ENCODE measurements at places on chromosomes 1 and 21.

GRCh38 chr1:160618763-160619274 is 28.0 kb downstream of the SLAMF1 start:
- DNase-seq = no peak

DNA sequence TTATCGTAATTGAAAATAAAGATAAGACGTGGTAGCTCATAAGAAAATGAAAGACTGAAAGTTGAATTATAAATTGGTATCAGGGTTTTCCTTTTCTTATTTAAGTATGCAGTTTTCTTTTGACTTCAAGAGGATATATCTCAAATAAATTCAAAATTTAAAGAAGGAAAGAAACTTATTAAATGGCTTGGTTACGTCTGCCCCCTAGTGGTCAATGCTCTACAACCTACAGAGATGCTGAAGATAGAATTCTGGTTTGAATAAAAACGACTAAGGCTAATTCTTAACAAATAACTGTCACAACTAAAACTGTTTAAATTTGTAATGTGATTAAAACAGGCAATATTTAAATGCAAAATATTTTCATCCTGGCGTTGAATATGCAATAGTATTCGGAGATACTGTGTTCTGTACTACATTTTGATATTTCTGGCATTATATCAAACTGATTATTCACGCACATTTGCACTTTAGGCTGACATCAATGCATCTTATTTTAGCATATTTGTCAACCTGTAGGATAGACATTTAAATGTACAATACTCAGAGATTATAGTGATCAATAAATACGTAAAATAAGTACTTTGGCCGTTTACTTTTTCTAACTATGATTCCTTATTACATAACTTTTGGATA is 26.8 kb downstream of the IFI44 start:
- peak; percentile 86 for DNase-seq

DNA sequence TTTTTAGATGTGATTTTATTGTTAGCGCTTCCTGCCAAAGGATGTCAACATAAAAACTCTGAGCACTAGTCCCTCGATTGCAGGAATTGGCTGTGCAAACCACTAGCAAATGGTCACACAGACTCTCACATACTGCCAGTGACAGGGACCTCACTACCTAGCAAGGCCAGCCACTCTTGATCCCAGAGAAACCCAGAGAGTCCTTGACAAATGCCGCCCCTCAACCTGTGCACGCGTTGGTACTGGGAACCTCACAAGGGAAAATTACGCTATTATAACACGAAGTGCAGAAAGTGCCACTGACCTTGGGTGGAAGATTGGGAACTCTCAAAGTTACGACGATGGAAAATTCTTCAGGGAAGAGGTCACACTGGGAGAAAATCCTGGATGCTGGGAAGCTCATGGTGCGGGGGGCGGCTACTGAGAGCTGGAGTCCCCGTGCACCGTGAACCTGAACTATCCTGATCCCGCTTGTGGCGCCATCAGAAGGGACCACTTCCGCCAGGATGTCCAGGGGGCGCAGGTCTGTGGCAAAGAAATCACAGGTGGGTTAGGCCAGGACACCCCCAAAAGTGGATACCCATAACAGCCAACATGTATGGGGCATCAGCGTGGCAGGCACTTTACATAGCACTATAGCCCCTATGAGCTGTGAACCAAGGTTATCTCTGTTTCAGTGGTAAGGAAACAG is 5.9 kb upstream of the KRTAP10-4 start:
- no peak for DNase-seq

DNA sequence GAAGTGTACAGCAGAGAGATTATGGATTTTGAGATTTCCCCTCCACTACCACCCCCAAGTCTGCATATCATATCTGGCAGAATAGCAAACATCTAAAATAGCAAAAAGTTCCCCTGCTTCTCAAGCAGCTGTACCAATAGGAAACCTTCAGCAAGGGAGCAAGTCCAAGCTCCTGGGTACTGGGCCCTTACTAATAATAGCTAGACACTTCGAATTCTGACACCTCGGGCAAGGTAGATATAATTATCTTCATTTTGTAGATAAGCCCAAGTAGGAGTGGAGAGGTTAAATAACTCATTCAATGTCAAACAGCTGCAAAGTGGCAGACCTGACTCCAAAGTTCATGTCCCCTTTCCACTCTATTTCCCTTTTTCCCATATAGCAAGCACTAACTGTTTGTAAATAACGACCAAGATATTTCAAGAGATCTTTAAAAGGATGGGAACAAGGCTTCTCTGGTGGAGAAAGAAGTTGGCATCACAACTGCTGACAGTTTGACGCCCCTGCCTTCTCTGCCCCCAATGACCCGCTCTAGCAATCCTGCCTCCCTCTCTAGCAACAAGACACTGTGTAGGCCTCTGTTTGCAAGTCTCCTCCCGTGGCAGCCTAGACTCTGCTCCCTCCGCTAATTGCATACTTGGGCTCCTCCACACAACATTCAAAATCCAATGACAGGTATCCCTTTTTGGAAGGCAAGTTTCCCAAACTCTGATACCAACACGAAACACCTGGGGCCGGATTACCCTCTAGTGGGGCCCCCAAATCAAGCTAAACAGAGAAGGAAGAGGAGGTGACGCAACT is 18.7 kb upstream of the ADAR start:
- DNase-seq = no peak

DNA sequence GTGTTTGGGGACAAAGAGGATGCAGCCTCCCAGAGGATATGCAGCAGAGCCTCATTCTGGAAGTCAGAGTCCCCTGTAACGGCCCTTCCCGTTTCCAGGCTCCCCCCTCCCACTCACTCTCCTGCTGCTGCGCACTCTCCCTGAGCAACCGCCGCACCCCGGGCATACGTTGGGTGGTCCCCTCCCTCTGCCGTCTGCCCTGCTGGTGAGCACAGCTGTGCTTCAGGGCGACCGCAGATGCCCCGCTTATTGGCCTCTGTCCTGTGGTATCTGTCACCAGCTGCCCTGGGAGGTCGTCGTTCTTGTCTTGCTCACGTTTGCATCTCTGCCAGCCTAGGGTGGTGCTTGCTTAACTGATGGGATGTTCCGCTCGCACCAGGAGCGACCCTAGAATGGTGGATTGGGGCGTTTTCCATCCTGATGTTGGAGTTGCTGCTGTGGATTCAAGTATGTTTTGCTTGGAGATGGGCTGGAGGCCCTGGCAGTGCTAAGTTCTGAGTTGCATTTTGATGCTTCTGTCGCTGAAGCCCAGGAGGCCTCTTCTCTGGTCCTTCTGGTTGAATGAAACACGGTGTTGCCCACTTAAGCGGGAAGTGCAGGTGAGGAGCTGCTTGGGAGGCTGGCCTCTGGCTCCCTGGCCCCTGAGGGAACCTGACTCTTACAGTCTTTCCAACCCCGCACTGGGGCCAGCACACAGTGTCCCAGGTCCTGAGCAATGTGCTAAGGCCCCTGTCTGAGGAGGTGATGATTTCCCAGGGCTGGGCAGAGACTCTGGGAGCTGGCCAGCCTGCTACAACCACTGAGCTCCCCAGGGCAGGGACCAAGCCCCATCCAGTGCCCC is 3.2 kb downstream of the TMEM201 start:
- no peak for DNase-seq

DNA sequence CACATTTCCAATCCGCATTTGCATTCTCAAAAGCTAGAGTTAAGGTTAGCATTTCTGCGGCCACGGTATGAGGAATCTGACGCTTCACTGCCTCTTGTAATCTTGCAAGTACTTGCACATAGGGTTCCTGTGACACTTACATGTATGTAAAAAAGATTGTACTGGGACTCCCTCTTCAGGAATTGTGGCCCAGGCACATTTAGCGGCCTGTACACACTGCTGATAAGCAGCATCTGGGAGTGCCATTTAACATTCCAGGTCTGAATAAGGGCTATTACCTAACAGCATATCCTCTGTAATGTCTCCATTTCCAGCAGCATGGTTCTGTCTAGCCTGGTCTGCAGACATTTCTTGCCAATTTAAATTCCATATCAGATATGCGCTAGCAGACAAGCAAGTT is 75.7 kb downstream of the AXDND1 start:
- DNase-seq = peak; percentile 11
